ENCODE measurements at places on chromosomes 6 and 20. TPM values are rescaled to one million over a fixed set of nuclear protein-coding genes. Genes with fewer than 3 reads are reported as not detected.

DNA sequence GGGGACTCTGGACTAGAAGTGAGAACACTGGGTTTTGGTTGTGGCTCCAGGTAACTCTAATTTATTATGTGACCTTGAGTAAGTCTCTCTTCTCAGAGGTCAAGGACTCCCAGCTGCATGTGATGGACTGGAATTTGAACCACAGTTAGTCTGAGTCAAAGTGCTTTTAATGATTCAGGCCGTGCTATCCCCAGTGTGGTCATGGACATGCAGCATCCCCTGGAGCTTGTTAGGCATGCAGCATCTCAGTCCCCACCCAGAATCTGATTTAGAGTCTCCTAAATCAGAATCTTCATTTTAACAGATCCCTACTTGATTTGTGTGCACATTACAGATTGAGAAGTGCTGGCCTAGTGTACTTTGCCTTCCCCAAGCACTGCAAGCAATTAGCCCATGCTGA lies 74.2 kb downstream of the TOX2 start:
- peak; percentile 67 for DNase-seq

DNA sequence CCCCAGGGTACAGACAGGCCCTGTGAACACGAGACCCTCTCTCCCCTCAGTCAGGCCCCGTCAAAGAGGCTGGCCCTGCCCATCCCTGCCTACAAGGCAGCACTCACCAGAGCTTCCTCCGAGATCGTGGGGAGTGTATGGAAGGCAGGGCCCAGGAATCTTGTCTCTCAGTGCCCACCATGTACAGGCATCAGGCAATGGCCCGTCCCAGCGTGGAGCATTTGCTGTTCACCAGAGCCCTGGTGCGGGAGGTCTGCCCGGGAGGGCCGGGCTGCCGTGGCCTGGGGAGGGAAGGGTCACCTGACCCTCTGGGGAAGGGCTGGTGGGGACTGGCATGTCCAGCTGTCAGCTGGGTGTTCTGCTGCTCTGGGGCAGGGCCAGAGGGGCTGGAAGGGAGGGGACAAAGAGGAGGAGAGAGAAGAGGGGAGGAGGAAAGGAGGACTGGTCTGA lies at the start of gene IP6K3:
TSS of gene IP6K3 (minus strand) at position 255 of the 450 bp plus-strand sequence. CDS start 11,429 bp downstream, outside the sequence.
- DNase-seq, result peak; percentile 93

DNA sequence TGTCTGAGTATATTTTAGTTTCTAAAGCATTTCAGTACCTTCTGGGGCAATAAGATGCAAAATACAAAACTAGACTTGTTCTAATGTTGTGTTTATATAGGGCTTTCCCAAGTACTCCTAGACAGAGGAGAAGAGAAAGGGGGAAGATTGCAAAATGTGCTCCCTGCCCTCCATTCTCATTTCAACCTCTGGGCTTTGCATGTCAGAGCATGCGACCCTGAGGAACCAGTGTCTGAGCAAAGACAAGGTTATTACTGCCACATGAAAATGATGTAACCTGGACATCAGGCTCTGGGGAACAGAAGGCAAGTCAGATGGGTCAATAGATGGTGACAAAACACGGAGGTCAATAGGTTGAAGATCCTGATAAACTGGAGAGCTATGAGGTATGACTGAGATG lies 253.5 kb upstream of the TCF21 start:
- DNase-seq, result no peak

GRCh38 chr6:154595538-154595937 lies 85.1 kb upstream of the CNKSR3 start:
- DNase-seq, result no peak

DNA sequence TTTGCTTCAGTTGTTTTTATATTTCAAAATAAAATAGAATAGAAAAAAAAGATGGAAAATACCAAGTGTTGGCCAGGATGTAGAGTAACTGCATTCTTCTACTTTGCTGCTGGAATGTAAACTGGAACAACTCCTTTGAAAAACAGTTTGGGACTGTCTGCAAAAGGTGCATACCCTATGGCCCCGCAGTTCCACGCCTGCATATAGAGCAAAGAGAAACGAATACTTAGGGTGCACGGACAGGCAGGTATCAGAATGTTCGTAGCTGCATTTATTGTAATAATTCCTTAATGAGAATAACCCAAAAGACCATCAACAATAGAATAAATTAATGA lies 603 bp upstream of the RAB23 start:
- DNase-seq, result no peak

GRCh38 chr20:57388953-57389694 lies 2.1 kb upstream of the RBM38 start:
- peak; percentile 22 for DNase-seq

- no peak for DNase-seq
Measured at GRCh38 chr6:144665932-144666450, 380.9 kb downstream of the UTRN start.

Gene MLN
- total RNA-seq, result not detected

Gene OCSTAMP
- not detected for total RNA-seq

Gene RNF217
- 10.5 TPM for total RNA-seq

Gene FERMT1
- total RNA-seq, result 8.3 TPM

Gene OR10C1
- total RNA-seq, result not detected

All from LHCN-M2 (cell line).